ENCODE measurements at places on chromosomes 4 and X.

DNA sequence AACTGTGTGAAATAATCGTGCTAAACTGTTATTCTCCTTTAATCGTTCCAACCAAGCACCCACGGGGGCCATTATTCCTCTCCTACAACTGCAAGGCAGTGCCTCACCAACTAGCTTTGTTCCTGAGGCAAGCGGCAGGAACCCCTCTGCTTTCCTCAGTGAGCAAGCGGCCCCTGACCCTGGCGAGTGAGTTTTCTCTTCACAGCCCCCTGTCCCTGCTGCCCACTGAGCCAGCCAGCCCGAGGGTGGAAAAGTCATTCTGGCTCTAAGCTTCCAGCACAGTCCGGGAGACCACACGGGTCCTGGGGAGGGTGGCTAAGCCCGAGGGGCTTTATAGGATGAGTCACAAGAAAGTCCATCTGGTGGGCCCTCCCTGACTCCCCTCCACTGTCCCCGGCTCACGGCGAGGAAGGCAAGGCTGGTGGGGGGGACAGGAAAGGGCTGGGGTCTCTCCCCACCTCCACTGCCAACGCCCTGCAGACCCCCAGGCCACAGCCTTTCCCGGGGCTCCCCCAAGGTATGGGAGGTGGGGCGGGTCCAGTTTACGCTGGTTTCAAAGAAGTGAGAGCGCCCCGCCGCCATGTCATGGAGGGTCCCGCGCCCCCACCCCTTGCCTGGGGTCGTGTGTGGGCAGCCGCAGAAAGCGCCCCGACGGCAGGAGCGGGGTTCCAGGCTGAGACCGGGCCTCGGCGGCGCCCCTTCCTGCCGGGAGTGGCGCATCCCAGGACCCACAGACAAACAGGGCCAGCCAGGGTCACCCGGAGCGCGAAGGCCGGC is 45.0 kb downstream of the CPLX1 start:
- peak; percentile 51 for DNase-seq

GRCh38 chrX:131734621-131735020 is 190.7 kb downstream of the OR13H1 start:
- DNase-seq: peak; percentile 3

GRCh38 chrX:1450361-1451161 is 2.1 kb downstream of the ASMTL start:
- DNase-seq: no peak

- no peak for DNase-seq
Measured at GRCh38 chr4:98290511-98290910, 29.3 kb downstream of the RAP1GDS1 start.

GRCh38 chrX:23554304-23554703 is 113.0 kb upstream of the PRDX4 start:
- DNase-seq: peak; percentile 54

- no peak for DNase-seq
Measured at GRCh38 chrX:72023071-72023470, 108.6 kb downstream of the RTL5 start.
